Activated naive CD8-positive, alpha-beta T cell treated with anti-CD3 and anti-CD28 coated beads, Interleukin-2, amount 50 U/mL, for 24 hours (primary cell): ENCODE measurements at places on chromosomes 5 and 9.

DNA sequence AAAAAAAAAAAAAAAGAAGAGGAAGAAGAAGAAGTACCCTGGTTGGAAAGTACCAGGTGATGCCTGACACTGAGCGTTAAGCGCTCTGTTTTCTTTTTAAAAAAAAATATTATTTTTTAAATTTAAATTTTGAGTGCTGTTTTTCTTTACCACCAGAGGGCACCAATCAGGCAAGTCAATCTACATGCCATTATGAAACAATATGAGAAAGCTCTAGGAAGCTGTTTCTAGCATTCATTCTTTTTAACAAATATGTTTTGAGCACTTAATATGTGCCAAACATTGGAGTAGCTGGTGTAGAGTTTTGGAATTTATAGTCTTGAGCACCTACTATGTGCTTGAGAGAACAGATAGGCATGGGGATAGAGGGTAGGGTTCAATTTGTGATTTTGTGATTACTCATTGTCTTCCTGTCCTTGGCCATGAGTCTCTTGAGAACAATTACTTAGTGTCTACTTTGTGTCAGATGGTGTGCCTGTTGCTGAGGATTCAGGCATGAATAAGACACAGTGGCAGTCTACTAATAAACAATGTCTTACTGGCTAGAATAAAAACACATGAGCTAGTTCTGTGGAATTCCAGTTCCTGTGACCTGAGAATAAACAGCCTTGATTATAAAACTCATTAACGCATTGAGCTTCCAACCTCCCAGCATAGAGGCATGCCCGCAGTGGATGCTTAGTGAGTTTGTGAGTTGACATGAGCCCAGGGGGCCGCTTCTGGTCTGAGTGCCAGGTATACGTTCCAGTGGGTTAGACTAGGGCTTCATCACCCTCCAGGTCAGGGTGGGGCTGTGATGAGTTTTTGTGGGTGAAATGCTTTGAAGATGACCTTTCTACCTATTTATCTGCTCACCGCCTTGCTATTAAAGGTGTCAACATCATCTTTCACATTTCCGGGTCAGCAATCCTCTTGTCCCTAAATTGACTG lies 3.0 kb upstream of the UBE2R2 start:
- no peak for DNase-seq

DNA sequence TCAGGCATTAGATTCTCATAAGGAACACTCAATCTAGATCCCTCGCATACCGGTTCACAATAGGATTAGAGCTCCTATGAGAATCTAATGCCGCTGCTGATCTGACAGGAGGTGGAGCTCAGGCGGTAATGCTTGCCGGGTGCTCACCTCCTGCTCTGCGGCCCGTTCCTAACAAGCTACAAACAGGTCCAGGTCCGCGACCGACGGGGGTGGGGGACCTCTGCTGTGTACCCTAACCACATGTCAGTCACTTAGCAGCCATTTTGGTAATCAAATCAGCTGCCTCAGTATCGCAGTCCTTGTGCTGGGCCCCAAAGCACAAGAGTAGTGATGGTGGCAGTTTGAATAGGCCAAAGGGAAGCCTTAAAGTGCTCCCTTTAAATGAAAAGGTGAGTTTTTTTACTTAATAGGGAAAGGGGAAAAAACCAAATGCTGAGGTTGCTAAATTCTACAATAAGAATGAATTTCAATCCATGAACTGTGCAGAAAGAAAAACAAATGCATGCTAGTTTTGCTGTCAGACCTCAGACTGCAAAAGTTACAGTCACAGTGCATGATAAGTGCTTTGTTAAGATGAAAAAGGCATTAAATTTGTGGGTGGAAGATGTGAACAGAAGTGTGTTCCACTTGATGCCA lies 67.0 kb upstream of the TNPO1 start:
- no peak for DNase-seq

DNA sequence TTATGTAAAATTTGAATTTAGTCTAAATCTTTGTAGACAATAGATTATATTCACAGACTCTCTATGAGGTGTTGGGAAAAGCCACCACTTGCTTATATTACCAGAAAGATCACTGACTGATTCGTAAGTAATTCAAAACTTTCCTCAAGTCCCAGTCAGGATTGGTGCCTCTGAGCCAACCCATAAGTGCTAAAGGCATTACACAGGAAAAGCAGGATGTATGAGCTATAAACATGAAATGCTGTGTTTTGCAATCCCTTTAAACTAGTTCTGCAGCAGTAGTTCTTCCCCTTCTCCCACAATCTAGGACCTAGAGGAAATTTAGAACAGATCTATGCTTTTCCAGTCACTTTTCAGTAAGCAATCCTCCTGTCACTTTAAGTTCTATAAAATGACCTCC lies 48.0 kb downstream of the SHLD3 start:
- no peak for DNase-seq

DNA sequence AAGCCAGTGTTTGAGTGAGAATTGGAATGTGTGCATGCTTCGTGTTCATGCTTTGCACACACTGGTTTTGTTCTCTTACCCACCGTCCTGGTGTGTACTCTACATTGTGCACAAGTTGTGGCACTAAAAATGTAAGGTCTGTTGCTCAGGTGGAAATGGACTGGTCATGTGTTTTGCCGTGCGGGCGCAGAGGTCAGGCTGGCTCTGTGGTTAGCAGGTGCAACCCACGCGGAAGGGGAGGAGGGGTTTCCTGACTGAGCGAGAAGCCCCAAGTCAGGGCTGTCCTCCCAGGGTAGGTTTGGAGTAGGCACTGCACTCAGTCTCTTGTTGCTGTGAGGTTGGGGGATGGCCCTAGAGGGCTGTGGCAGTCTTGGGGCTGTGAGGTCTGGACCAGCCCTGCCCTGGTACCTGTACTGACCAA lies 86.6 kb downstream of the EHMT1 start:
- peak; percentile 57 for DNase-seq

DNA sequence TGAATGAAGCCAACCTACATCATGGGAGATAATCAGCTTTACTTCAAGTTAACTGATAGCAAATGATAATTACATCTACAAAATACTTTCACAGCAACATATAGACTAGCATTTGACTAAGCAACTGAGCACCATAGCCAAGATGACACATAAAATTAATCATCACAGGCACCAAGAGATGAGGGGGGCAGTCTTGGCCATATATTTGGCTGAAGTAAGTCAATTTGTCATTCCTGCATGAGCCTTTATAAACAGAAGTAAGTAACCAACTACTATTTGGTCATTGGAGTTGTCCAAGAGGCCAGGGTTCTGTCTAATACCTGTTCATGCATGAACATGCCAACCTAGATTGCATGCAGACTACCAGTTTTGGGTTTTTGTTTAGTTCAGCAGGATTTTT lies 53.6 kb downstream of the PDCD1LG2 start:
- DNase-seq: no peak

GRCh38 chr5:42940853-42941252 lies 99.3 kb downstream of the ANXA2R start:
- DNase-seq: no peak

- DNase-seq: no peak
These were observed 25.9 kb downstream of the CD14 start for GRCh38 chr5:140607031-140607430.
